Fibroblast of skin of left quadriceps (primary cell): ENCODE measurements at places on chromosomes 2 and 18.

GRCh38 chr2:156884216-156884615 lies 373.3 kb upstream of the GALNT5 start:
- no peak for DNase-seq

GRCh38 chr2:100513650-100514049 lies 43.4 kb downstream of the NMS start:
- DNase-seq = no peak

- no peak for DNase-seq
Measured at GRCh38 chr2:3633089-3633981, 24.7 kb upstream of the ALLC start.

- DNase-seq = peak; percentile 82
Measured at GRCh38 chr2:19674051-19675002, 227.5 kb downstream of the TTC32 start.

- no peak for DNase-seq
Measured at GRCh38 chr2:203861607-203862006, 6.0 kb upstream of the CTLA4 start.

GRCh38 chr2:215654148-215654819 lies 218.4 kb upstream of the FN1 start:
- peak; percentile 73 for DNase-seq

DNA sequence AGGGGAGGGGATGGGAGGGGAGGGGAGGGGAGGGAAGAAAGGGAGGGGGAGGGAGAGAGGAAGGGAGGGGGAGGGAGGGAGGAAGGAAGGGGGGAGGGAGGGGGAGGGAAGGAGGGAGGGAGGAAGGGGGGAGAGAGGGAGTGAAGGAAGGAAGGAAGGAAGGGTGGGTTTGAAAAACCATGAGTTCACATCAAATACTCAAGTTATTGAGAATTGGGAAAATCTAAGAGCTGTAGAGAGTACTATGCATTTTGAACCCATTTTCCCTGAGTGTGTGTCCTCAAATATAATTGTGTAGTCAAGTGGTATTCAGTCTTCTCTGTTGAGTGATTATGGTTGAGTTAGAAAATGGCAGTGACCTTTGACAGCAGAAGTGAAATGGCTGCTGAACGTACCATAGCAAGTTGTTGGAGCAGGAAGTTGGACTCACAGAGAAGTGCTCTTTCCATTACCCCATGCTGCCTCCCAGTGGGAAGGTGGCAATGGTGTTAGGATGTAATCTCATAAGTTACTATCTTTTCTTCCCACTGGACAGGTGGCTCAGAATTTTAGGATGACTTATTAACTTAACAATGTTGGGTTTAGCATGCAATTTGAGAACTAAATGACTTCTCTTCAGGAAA lies 214.6 kb downstream of the SETBP1 start:
- peak; percentile 23 for DNase-seq

GRCh38 chr18:63774511-63774910 lies 707 bp upstream of the SERPINB7 start:
- DNase-seq = no peak

GRCh38 chr2:146412625-146413024 lies 1432.2 kb upstream of the ACVR2A start:
- DNase-seq = no peak
